ENCODE measurements at places on chromosomes 4 and X.

- DNase-seq = no peak
Measured at GRCh38 chrX:9466736-9467135, 1.9 kb downstream of the TBL1X start.

DNA sequence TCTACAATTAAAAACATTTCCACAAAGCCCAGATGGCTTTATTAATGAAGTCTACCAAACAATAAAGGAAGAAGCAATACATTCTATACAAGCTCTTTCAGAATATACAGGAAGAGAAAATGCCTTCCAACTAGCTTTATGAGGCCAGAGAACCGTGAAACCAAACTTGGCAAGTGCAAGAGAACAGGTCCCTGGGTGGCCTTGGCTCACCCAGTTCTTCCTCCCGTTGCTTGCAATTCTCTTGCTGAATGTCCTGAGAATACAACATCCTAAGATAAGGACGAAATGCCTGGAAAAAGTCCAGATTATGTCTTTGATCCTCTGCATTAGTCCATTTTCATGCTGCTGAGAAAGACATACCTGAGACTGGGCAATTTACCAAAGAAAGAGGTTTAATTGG lies 204.9 kb downstream of the MAD2L1 start:
- DNase-seq = no peak

- DNase-seq = no peak
Measured at GRCh38 chr4:105767579-105767978, 59.0 kb downstream of the GSTCD start.

DNA sequence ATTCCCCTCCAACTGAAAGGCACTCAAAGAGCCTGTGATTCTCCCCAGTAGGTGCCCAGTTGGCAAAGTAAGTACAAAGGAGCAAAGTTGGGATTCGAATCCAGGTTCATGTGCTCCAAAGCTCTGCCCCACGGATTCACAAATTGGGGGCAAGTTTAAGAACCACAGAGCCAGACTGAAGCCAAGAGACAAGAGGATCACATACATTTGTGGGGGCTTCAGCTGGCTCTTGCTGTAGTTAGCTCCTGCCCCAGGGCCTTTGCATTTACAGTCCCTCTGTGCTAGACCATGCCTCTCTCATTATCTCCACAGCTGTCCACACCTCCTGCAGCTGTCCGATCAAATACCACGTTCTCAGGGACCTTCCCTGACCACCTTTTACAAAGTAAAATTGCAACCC lies 18.8 kb downstream of the PNMA6F start:
- DNase-seq = no peak

- DNase-seq = no peak
Measured at GRCh38 chr4:30792601-30793000, 72.4 kb downstream of the PCDH7 start.

DNA sequence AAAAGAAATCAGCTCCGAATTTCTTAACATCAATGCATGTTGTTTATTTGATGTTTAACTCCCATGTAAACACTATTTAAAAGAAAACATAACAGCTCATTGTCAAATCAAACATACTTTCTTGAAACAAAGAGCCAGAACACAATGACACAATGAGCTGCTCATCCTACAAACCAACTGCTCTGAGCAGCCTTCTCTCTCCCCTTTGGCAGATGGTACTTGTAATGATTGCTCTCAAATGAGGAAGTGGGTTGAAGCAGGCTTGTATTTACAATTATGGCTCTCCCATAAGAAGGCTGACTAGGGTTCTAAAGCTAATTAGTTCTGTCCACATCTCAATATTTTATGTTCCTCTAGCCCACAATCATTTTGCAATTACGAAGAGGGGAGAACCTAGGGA lies 637.8 kb upstream of the ADGRL3 start:
- no peak for DNase-seq

GRCh38 chr4:168514249-168514852 lies 17.5 kb downstream of the PALLD start:
- peak; percentile 17 for DNase-seq

DNA sequence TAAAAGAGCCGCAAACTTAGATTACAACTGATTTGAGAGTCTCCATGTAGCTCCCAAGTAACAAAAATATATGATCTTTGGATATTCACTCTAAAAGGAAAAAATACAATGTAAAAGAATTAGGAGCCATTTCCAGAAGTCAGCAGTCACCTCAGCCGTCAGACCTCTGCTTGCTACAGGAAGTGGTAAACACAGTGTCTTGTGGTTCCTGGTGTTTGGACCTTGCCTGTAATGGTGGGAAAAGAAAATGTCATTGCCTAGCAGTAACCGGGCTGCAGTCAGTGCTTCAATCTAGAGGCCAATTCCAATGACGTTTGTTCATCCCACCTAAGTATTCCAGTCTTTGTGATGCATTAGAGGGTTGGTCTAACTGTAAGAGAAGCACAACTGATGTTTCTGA lies 28.9 kb upstream of the SMIM31 start:
- no peak for DNase-seq

DNA sequence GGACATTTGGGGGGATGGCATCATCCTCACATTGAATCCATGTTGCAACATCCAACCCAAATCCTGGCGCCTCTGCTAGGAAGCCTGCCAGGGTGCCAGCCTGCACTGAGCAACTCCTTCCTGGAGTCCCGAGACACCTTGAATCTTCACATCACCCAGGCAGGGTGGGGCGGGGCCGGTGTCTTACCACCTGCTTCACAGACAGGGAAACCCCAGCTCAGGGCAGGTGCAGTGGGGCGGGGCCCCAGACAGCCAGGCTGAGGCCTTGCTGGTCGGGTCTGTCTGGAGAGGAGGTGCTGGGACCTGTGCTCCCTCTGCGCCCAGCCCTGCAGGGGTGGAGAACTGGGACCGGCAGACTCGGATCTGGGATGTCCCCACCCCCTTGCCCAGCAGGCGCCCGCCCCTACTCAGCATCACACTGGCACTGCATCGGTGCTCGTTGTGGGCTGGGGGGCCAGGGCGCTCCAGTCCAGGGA lies 31.5 kb upstream of the HTRA3 start:
- no peak for DNase-seq

DNA sequence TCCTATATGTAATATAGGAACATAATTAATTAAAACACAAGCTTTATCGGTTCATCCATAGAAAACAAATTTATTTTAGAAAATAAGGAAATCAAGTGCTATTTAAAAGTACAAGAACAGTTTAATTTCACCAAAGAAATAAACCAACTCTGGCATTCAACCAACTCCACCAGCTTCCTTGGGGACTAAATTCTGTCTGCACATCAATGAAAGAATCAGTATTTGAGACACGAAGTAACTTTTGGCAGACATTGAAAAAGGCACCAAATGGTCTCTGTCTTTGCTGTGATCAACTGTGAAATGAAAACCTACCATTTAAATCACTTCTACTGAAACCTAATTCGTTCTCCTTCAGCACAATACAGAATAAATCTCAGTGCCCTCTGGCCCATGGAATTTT lies 719.7 kb upstream of the GRIA3 start:
- no peak for DNase-seq

- DNase-seq = peak; percentile 60
Measured at GRCh38 chrX:148500423-148501385, at the start of gene AFF2. AFF2 (plus strand) TSS chrX:148500617; CDS start chrX:148501098, 481 bp downstream.

GRCh38 chr4:104492183-104492771 lies 2.4 kb downstream of the CXXC4 start:
- peak; percentile 16 for DNase-seq

DNA sequence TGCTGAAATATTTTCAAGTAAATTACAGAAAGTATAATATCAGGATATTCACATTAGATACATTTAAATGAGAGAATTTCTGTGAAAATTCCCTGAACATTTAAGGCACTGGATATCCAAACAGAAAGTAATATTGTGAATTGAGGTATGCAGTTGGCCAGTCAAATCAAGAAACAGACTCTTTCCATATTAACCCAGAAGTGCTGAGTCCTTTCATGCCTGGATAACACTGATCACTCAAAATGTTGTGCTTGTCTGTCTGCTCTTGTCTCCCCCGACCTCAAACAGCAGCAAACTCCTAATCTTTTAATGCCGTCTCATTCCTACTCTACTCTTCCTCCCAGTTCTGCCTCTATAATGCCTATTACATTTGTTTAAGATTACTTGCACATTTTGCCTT lies 51.2 kb downstream of the TBC1D9 start:
- DNase-seq = no peak

DNA sequence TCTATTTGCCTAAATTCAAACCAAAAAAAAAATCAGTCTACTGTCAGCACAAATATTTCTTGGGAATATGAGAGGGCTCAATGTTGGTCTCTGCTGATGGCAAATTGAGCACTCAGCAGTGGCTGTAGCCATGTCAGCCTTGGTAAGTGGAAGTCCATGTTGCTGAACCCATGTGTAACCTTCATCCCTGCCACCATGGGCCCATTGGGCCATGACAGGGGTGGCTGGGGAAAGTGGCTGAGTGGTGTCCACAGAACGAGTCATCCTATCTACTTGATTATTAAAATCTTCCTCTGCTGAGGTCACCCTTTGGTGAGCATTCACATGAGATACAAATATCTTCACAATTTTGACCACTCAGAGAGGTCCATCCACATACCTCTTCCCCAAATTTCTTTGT lies 56.8 kb upstream of the FAM9B start:
- no peak for DNase-seq

DNA sequence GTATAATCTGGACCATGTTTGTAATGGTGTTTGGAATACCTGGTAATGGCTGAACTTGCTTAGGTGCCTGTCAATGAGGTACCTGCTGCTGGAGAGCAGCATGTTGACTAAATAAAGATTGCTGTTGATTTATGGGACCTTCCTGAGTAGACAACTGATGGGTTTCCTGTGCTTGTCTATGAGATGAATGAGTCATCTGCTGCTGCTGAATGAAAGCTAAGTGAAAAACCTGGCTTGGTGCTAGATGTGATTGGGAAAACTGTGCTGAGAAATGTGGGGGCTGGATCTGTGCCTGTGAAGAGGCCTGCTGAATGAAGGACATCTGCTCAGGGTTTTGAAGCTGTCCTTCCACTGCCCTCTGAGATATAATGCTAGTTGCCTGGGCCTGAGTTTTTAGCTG lies 69.6 kb downstream of the WNK3 start:
- DNase-seq = no peak

DNA sequence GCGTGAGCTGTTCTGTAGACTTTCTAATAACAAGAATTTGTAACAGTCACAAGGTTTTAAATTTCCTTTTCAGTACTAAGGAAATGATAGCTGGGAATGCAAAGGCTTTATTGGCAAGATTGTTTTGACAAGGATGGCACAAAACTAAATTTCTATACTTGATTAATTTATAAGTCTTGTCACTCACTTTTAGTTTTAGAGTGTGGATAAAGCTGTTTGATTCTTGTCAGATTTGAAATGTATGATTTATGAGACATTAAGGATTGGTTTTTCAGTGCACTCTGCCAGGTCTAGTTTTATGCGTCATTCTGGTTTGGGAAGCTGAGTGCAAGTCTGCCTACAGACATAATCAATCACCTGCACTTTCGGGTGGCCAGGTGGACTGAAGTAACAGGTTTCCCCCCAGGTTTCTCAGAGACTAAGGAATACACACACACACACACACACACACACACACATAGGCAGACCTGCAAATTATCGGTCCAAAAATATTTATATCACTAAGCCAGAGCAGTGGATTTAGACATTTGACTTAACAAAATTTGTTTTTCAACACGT lies 9.3 kb downstream of the FHL1 start:
- DNase-seq = no peak

DNA sequence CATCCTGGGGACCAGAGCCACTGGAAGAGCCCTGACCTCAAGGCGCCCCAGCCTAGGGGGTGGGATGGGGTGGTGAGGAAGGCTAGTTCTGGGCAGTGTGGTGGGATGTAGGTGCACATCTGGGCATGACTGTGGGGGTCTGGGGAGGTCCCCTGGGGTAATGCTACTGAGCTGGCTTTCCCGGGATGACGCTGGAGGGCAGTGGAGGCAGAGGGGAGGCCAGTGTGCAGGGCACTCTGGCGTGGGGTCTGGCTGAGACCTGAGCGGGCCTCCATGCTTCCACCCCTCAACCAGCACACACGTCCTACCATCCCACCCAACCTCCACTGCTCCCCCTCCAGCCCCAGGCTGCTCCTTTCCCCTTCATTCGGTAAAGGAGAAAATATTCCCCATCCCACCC lies 4.8 kb upstream of the SH3BP2 start:
- DNase-seq = no peak

DNA sequence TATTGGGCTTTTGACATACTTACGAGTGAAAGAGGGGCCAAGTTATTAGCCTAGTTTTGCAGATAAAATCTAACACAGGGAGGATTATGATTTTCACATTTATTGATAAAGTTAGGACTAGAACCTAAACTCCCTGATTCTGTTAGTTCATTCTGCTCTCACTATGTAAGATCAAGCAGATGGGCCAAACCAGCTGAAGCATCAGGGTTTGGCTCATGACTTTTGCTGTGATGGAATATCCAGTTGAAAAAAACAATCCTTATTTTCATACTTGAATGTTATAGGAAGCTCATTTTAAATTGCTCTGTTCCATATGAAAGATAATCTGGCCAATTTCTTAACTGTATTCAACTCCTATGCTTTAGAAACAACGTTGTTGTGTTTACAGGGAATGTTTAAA lies 21.2 kb downstream of the SPRY1 start:
- no peak for DNase-seq
